ENCODE measurements at places on chromosomes 2 and 18.

DNA sequence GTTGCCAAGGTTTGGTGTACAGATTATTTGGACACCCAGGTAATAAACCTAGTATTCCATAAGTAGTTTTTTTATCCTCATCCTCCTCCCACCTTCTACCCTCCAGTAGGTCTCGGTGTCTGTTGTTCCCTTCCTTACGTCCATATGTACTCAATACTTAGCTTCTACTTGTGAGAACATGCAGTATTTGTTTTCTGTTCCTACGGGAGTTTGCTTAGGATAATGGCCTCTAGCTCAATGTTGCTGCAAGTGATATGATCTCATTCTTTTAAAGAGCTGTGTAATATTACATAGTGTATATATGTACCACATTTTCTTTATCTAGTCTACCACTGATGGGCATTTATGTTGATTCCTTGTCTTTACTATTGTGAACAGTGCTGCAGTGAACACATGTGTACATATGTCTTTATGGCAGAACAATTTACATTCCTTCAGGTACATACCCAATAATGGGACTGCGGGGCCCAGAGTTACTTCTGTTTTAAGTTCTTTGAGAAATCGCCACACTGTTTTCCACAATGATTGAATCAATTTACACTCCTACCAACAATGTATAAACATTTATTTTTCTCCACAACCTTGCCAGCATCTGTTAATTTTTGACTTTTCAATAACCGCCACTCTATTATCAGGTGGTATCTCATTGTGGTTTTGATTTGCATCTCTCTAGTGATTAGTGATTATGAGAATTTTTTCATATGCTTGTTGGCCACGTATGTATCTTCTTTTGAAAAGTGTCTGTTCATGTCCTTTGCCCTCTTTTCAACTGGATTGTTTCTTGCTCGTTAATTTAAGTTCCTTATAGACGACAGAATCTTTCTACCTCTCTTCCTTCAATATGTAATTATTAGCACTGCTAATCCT lies 88.0 kb downstream of the MEMO1 start:
- no peak for DNase-seq

GRCh38 chr2:180717588-180717987 lies 262.8 kb upstream of the UBE2E3 start:
- no peak for DNase-seq

DNA sequence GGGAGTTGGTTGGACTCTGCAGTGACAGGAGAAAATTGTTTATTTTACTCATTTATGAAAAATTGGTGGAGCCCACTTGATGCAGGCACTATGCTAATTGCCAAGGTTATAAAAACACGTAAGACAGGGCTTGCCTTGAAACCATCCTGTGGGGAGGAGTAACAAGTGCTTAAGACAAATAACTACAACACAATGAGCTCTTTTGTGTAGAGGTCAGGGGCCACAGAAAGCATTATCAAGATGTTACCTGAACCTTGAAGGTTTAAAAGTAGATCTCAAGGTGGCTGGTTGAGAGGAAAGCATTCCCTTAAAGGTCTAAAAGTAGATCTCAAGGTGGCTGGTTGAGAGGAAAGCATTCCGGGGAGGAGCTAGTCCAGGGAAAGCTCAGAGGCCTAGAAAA lies 381.8 kb upstream of the POU3F3 start:
- DNase-seq = no peak

DNA sequence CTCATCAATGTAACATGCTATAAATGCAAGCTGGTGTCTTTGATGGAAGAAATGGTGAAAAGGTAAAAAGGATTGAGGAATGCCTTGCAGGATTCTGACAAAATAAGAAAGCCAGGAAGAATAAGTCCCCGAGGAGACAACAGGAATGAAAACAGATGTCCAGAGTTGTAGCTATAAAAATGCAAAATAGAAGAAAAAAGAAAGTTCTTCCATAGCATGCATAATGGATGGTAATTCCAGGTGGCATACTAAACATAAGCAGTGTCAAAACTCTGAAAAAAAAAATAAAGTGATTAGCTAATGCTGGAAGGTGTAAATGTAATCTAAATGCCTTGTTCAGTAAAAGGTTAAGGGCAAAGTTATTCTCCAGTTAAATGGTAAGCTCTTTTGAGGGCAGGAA lies 225.9 kb upstream of the CHST9 start:
- DNase-seq = no peak

- no peak for DNase-seq
Observed at GRCh38 chr2:45654250-45654649, 2.8 kb downstream of the PRKCE start.

GRCh38 chr2:96156926-96157648 lies 11.8 kb upstream of the DUSP2 start:
- peak; percentile 41 for DNase-seq

DNA sequence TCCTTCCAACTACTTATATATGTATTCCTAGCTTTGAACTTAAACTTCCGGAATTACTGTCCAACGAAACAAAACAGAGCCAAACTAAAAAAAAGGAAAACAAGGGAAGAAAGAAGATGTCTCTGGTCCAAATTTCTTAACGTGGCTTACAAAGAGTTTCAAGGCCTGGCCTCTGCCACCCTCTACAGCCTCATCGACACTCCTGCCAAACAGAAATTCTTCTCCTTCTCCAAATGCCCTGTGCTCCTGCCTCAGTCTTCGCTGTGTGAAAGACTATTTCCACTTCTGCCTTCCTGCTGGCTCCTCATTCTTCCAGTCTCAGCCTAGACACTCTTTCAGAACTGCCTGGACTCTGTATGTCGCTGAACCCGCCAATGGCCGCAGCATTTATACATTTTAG lies 249.2 kb downstream of the TXNL1 start:
- no peak for DNase-seq

DNA sequence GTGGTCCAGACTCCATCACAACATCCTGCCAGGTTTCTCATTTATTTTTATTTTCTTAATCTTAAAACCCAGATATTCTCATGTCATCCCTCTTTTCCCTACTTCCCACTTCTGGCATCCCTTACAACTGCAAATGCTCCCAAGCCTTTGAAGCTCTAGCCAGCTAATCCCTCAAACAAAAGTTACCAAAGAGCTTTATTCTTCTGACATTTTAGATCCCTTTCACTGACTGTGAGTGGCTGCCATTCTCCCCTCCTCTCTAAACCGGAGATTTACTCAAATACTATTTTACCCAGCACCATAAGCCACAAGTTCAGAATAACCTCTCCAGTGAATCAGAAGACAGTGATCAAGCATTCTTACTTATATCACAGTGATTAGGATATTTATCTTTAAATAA lies 569.0 kb upstream of the SYT4 start:
- no peak for DNase-seq

DNA sequence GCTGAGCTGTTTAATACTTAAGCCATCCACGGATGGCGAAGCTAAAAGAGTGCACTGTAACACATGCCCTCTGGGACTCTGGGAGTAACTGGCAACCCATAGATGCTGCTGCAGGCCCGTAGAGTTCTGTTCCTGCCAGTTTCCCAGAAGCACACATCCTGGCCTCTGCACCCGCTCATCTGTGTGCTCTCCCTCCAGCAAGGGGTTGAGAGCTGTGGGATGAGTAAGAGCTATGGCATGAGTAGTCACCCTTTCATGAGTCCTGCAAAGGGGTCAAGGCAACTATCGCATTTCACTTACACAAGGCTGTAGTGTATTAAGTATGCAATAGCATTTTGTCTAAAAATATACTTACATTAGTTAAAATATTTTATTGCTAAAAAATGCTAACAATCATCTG lies 1341.8 kb upstream of the NXPH2 start:
- no peak for DNase-seq

DNA sequence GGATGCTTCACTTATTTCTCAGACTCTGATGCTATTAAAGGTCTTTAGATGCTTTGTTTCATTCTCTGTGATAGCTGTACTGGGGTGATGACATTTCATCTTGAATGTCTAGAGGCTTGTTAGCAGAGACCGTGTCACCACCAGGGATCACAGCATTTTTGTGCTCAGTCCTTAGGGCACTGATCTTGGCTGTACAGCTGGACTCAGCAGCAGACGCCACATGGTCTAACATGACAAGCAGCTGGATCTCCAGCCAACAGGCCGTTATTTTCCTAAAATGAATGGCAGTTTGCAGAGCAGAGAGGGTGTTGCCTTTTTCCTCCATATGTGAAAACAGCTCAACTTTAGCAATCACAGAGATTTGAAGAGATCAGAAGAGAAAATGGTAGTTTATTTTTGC lies 491.8 kb downstream of the CDH2 start:
- DNase-seq = no peak

DNA sequence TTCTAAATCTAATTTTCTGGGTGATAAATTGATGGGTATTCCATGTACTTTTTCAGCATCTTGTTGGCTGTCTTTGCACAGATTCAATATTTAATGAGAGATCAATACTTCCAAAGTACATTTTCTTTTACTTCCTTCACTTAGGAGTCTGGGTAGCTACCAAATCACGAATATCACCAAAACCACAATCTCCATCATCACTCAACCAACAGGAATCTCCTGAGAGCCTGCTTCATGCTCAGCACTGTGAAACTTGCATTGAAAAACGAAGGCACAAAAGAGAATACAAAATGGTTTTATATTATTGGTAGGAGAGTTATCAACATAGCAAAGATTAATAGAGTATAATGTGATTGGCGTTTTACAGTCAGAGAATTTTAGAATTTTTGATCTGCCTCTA lies 261.5 kb upstream of the DSEL start:
- no peak for DNase-seq

GRCh38 chr2:64104933-64105332 lies 39.3 kb downstream of the PELI1 start:
- no peak for DNase-seq

DNA sequence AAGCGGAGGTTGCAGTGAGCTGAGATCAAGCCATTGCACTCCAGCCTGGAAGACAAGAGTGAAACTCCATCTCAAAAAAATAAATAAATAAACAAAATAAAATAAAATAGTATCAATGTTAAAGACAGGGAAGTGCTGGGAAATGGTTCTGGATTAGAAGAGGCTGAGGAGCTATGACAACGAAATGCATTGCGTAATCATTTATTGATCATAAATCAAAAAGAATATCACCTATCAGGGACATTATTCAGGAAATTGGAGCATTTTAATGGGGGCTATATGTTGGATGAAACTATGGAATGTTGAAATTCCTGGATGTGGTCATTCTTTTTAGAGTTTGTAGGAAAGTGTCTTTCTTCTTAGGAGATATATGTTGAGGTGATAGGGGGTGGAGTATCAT lies 30.9 kb upstream of the MTA3 start:
- no peak for DNase-seq

DNA sequence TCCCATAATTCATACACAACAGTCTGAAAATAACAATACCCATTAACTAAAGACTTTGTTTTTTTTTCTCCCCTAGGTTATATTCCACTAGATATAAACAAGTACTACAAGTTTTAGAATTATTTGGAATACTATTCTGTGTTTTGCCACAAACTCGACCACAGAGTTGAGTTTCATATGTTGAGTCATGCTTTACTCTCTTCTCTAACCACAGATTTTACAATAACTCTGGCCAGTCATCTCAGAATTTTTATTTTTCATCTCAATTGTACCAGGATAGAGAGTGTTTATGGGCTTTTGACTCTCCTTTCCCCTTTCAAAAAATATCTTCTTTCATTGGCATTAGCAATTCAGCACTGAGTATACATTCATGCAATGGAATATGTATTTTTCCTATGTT lies 348.7 kb upstream of the GALNT5 start:
- DNase-seq = no peak

DNA sequence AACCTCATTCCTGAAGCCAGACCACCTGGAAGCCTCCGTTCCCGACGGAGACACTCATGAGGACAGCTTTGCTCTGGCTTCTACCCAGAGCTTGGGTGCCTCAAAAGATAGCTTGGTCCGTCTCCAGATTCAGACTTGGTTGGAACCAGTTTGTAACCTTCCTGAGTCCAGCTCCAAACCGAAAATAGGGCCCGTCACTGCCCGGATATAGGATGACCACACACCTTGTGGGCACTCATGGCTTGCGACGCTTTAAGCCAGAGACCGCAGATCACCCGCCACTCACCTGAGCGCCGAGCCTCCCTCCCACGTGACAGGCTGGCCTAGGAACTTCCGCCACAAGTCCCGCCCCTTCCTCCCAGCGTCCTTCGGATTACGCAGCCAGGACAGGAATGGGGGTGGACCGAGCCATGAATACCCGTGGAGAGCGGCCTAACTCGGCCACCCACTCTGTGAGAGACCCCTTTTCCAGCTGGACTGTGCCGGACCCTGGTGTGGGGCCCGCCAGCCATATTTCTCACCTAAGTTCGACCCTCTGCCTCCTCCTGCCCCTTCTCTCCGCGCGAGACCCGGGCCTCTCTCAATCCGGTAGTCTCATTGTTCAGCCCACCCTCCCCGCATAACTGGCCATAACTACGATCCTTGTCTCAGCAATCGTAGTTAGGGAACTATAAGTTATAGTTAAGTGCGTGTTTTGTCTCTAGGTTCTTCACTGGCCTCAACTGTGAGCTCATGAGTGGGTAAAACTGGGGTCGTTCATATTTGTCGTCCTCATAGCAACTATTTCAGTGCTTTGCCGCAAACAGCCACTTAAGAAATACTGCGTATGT lies at the start of gene MPV17:
Gene MPV17 (minus strand): TSS at position 332 of the 830 bp plus-strand sequence. CDS start 580 bp downstream, outside the sequence.
- DNase-seq = peak; percentile 91

- DNase-seq = no peak
Observed at GRCh38 chr2:13103151-13103550, 386.4 kb downstream of the TRIB2 start.

DNA sequence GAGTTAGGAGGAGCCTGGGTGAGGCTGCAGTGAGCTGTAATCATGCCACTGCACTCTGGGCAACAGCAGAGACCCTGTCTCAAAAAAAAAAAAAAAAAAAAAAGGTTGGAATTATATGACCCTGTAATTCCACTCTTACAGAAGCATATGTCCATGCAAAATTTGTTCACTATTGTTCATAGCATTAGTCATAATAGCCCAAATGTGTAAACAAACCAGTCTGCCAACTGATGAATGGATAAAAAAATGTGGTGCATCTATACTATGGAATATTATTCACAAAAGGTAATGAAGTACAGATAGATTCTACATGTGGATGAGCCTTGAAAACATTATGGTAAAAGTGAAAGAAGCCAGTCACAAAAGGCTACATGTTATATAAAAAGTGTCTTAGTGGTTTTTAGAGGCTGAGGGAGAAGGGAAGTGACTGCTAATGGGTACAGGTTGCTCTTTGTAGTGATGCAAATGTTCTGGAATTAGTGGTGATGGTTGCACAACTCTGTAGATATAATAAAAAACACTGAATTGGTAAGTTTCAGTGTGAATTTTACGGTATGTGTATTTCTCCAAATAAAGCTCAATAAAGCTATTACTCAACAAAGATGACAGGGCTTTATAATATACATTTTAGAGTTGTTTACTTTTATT lies 9.4 kb downstream of the COA5 start:
- no peak for DNase-seq

- DNase-seq = no peak
Observed at GRCh38 chr18:46630160-46630559, 26.9 kb downstream of the LOXHD1 start.

GRCh38 chr18:40031435-40031834 lies 1923.6 kb upstream of the PIK3C3 start:
- DNase-seq = no peak
